ENCODE measurements at places on chromosomes 16 and 17.

- DNase-seq: no peak
These were observed 118.2 kb upstream of the SMURF2 start for GRCh38 chr17:64780096-64781013.

DNA sequence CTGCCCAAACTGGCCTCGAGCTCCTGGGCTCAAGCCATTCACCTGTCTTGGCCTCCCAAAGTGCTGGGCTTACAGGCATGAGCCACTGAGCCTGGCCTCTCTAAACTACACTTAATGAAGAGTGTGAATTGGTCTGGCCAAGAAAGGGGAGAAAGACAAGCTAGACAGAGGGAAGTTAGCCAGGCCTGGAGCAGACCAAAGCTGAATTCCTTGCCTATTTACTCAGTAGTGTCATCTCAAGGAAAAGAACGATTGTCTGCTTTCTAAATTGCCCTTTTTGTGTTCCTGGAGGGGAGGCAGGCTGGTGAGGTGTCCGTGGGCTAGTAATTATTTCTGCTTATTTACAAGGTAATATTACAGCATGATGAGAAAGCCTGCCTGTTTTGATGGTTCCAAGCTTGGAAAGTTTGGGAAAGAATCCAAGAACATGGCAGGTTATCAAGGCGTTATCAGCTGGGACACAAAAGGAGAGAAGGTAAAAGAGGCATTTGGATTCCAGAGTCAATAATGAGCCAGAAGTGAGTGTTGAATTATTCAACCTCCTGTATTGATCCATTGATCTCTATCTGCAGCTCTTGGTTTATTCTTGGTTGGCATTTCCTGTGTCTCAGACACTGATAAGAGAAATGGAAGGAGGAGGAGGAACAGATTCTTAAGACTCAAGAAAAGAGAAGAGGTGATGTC, 6.3 kb upstream of the CBFB start:
- no peak for DNase-seq

GRCh38 chr17:76547183-76547641, 7.4 kb downstream of the PRCD start:
- peak; percentile 50 for DNase-seq

DNA sequence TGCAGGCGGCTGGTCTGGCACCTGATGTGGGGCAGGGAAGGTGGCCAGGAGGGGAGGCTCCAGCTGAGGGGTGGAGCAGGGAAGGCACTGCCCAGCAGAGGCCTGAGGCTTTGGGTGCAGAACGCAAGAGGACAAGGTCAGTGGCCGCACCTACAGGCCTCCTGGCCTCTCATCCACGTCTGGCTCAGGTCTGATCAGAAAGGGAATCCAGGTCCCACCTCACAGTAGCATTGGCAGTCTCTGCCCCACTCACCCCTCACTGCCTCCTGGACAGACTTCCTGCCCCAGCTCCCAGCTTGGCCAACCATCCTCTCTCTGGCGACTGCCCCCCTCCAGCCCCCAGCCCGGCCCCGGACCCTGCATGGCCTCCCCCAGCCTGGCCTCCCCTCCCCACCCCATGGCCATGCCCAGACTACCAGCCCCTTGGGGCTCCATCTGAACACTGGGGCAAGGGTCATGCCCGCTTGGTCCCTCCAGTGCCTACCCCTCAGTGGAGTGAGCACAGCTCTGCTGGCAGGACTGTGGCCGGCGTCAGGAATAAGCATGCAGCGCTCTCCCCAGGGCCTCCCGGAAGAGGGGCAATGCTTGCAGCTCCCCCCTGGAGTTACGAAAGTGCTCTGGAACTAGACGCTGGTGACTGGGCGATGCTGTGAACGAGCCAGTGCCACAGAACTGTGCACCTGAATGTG, 4.6 kb downstream of the UTS2R start:
- no peak for DNase-seq

DNA sequence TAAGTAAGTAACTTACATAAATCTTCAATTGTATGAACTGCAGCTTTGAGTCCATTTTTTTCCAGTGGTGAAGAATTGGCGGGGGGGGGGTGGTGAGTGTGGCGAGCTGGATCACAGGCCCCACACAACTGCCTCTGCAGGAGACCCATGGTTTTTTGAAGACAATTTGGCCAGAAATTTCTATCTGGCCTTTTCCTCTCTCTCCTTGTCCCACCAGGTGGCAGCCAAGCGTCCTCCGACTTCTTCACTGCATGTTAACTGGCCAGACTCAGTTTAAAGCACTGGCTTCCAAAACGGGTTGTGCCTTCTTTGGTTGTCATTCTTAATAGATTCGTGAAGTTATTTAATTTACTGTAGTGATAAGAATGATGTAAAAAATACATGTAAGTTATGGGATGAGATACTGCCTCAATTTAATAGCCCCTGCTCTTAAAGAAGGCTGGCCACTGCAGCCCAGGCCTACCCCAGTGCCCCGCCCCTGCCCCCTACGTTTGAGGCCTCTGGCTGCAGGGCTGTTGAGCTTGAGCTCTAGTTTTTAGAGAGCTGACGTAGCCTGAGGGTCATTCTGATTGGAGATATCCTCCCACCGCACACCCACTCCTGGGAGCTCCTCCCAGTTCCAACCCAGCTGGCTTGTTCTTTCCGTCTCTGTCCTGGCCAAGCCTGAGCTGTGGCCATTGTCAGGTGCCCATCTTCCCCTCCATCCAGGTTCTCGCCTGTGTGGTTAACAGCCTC, 36.4 kb downstream of the AKAP1 start:
- DNase-seq: peak; percentile 67

DNA sequence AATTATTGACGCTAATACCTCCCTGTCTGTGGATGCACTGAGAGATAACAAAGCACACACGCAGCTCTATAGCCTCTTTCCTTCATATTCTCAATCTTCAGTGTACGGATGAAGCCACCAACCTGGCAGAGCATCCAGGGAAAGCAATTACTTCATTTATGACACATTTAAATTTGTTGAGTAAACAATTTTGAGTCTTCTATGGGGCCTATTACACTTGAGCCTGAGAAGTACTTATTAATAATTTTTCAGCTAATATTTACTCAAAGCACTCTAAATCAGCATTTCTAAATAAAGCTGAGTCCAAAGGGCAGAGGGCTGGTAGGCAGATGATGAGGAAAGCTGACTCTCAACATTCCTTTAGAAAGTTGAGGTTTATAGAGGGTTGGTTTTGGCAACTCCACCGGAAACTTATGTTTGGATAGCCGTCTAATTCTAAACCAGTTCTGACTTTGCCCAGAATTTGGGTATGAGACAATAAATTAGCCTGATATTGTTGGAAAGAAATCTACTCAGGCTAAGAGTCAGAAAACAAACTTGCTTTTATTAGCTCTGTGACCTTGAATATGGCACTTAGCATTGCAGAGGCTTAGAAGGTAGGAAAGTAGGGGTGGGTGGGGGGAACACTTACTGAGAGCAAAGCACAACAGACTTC, 643.5 kb downstream of the CDH11 start:
- DNase-seq: peak; percentile 41

DNA sequence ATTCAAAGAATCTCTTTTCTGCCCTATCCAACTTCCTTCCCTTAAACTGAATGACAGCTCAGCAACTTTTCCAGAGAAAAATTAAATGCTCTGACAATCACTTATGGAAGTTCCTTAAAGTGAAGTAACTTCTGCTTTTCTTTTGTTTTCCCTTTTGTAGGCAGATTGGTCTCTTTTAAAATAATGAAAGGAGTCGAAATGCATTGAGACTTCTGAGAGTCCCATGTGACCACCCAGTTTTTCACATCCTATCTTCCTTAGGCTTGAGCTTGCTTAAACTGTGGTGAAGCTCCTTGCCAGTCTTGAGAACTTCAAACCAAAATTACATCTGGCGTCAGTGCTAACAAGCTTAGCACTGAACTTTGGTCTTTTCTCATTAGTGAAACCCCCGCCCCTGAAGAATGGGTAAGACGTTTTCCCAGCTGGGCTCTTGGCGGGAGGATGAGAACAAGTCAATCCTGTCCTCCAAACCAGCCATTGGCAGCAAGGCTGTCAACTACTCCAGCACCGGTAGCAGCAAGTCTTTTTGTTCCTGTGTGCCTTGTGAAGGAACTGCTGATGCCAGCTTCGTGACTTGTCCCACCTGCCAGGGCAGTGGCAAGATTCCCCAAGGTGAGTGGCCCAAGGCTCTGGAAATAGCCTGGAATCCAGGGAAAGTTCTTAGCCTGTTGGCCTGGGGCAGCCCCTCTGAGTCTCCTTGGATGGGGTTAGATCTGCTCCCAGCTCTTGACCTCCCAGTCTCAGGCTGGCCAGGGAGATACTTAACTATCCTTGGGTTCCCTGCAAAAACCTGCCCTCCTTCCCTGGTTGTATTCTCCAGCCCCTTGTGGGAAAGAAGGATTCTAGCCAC, 1.2 kb downstream of the TMEM106A start:
- no peak for DNase-seq

- DNase-seq: no peak
These were observed 19.8 kb upstream of the LYRM9 start for GRCh38 chr17:27912964-27913363.

DNA sequence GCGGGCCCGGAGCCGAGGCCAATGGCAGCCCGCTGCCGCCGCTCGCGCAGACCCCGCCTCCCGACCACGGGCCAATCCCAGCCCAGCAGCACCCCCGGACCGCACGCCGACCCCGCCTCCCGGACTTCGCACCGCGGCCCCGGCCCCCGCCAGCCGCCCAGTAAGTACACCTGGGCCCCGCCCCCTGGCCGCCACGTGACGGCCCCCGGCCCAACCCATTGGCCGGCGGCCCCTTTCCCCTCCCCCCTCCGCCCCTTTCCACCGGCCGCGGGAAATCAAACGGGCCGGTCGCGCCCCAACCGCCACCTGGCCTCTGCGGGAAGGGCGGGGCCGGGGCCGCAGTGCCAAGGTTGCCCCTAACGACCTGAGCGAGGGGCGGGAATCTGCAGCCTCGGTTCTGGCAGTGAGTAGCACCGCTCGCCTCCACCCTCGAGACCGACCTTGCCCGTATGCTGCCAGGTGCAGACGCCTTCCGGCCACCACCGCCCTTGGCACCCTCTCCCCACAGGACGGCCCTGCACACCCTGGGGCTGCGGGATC, at the start of gene YBX2:
YBX2 (minus strand) TSS at position 26 of the 540 bp plus-strand sequence. CDS start 139 bp downstream, outside the sequence.
- DNase-seq: peak; percentile 93

DNA sequence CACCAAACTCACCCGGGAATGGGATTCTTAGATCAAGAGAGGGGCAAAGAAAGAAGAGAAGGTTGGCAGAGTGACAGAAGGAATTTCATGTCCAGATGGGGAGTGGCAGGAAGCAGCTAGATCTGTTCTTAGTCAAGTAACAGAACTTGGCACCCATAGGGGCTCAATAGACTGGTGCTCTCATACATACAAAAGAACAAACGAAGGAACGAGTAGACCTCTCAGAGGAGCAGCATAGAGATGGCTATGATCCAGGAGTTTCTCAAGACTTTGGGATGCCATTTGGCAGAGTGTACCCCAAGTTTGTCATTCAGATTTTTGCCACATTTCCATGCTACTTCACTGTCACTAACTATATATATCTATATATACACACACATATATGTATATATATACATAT, 47.9 kb downstream of the GINS3 start:
- no peak for DNase-seq

- no peak for DNase-seq
These were observed 219.9 kb downstream of the ENGASE start for GRCh38 chr17:79294459-79295071.

- DNase-seq: no peak
These were observed 11.0 kb downstream of the CYB561 start for GRCh38 chr17:63434951-63435571.

DNA sequence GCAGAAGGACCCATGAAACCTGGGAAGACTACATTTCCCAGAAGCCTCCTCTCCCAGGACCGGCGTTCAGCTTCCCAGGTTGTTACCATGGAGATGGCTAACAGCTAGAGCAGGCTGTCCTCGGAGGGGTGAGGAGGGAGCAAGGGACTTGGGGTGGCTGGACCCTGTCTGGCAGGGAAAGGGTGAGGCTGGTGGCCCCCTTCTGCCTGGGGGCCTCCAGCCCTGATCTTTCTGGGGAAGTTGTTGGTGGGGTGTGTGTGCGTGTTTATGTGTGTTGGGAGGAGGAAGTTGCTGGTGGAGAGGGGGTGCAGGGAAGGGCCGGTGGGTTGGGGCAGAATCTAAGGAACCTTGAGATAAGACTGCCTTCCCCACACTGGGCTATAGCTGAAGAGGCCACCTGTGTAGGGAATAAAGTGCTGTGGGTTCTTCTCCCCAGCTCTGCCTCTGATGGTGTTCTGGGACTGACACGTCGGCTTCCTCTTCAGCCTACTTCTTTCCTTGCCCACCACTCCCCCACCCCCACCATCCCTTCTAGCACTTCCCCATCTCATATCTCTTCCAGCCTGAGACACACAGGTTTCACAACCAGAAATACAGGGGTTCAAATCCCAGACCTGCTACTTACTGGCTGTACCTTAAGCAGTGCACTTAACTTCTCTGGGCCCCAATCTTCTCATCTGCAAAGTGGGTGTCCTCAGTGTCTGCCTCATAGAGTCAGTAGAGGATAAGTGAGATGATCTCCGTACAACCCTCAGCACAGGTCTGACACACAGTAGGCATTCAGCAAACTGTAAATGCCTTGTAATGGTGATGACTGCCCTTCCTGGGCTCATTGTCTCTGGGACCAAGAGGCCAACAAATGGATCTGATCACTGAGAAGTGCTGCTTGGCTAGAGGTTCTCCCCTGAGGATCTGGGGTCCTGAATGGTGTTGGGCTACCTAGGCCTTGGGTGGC, at the start of gene DRC7:
DRC7 (plus strand) TSS at position 82 of the 955 bp plus-strand sequence. CDS start 3,144 bp downstream, outside the sequence.
- DNase-seq: peak; percentile 86

- DNase-seq: no peak
These were observed 56.3 kb upstream of the TNRC6A start for GRCh38 chr16:24673155-24673554.

- DNase-seq: peak; percentile 65
These were observed 13.4 kb upstream of the ATP5MC1 start for GRCh38 chr17:48878920-48879898.

- DNase-seq: no peak
These were observed 8.9 kb downstream of the HSD17B2 start for GRCh38 chr16:82043680-82044584.

- DNase-seq: no peak
These were observed 38.0 kb downstream of the AXIN2 start for GRCh38 chr17:65523411-65523810.

DNA sequence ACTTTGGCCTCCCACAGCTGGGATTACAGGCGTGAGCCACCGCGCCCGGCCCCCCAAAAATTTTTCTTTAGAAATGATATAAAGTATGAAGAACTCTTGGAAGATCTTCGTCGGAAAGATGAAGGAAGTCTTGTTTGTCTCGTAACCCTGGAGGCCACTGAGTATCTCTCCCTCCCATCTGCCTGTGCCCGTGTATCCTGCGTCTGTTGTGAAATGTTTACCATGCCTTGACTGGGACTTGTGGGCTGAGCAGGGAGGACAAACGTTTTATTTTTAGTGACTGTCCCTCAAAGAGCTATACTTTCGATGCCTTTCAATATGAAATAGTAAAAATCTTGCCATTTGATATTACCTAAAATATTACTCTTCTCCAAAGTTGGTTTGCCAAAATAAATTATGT, 121.2 kb downstream of the RPTOR start:
- DNase-seq: no peak

- DNase-seq: no peak
These were observed 48.4 kb upstream of the KDM8 start for GRCh38 chr16:27154705-27155521.
